ENCODE measurements at places on chromosomes 12 and 14.

- no peak for DNase-seq
Observed at GRCh38 chr12:118455327-118455726, 79.0 kb downstream of the SUDS3 start.

DNA sequence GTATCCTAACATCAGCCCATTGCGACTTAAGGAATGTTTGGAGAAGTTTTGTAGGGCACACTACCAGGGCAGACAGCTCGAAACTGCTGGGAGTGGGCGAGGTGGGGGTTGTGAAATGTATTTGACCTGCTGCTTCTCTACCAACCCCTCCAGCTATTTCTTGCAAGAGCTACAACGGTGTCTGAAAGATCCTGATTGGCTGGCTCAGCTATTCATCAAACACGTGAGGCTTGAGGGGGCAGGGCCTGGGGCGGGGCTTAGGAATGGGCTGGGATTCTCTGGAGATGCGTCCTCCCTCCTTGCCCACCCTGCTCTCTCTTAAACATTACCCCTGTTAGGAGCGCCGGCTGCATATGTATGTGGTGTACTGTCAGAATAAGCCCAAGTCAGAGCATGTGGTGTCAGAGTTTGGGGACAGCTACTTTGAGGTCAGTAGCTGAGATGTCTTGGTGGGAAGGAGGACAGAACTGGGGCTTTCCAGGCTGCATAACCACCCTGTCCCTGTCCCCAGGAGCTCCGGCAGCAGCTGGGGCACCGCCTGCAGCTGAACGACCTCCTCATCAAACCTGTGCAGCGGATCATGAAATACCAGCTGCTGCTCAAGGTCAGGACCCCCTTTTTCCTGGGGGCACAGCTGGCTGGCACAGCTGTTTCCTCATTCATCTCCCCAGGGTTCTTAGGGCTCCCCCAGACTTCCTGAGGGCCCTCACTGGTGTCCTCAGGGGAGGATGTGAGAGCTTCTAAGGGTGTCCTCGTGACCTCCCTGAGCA is 3.1 kb downstream of the ARHGEF25 start:
- DNase-seq, result no peak

DNA sequence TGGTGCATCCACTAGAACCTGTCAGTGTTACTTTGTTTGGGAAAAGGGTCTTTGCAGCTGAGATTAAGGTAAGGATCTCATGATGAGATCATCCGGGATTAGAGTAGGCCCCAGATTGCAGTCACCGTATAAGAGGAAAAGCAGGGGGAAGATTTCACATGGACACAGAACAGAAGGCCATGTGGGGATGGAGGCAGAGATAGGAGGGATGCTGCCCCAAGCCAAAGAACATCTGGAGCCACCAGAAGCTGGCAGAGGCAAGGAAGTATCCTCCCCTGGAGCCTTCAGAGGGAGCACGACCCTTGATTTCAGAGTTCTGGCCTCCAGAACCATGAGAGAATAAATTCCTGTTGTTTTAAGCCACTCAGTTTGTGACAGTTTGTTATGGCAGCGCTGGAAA is 39.6 kb downstream of the CMKLR1 start:
- no peak for DNase-seq

DNA sequence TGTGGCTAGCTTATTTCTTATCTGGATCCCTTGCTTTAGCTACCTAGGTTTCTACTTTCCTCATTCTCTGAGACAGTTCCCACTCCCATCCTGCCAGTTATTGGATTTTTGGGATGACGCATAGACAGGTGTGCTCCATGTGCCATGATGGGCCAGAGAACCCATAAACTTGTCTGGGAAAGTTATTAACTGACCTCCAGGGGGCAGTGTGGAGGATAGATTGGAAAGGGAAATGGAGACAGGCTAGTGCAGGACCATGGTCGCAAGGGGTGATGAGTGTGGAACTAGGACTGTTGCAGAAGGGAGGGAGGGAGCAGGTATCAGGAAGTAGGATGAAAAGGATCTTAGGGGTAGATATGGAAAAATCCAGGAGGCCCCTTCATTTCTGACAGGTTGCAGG is 80.3 kb downstream of the ESRRB start:
- peak; percentile 8 for DNase-seq

- DNase-seq, result no peak
Observed at GRCh38 chr12:132413931-132414588, 75.9 kb upstream of the FBRSL1 start.

DNA sequence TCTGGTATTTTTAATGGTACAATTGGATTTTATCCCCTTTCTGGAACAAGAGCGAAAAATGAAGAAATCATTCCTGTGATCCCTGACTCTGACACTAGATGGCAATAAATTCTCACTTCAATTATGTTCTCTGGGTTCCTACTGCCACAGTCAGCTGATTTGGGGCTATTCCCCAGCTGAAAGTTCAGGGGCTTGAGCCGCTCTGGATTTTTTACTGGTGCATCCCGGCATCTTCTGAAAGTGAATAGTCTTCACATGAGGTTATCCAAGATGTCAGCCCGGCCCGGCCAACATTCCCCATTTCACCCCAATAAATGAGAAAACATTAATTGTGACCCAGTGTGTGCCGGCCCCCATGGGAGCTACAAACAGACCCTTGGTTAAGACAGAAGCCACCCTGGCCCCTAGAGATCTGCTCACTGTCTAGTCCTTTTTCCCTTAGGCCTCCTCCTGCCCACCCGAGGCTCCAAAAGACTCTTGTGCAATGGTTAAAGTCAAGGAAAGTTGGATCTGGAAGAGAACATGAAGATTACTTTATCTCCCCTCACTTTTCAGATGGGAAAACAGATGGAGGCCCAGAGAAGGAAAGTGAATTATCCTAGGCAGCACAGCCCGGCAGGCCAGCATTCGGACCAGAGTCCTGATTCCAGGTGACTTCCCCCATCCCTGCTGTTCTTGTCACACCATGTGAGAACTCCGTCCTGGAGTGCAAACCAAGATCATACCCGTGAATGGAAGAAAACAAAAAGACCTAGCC is 20.8 kb downstream of the CKAP4 start:
- DNase-seq, result peak; percentile 65

DNA sequence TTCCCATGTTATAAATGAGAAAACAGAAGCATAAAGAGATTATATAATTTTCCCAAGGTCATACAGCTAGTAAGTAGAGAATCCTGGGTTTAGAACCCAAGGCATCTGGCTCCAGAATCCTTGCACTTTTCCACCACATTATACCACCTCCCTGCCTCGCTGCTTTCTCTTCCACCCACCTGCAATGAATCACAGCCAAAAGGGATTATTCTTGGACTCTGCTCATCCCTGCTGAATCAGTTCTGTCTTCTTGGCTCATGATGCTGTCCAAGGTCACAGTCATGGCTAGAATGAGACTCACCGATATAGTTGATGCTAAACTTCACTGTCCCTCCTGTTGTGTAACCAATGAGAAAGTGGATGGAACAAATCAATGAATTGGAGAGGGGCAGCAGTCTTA is 356.6 kb downstream of the FUT8 start:
- no peak for DNase-seq

DNA sequence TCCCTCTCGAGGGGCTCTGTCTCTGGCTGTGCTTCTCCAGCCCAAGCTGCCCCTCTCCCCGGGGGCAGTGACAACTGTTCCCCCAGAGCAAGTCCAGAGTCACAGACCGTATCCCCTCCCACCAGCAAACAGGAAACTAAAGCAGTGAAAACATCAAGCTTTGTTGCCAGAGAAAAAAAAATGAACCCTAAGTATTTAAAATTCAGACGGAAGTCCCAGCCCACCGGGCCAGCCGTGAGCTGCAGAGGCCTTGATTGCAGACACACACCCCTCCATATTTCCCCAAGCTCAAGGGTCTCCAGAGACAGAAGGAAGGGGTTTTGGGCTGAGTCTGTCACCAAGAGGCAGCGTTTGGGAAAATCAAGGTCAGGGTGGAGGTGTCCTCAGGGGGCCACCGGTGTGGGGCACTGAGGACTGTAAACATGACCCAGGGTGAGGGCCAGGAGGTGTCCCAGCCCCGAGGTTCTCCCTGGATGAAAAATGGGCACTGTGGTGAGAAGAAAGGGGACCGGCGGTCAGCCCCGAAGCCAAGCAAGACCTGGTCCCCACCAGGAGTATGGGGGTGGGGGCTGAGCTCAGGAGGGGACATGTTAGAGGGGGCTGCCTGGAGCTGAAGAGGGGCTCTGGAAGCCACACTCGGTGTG is 7.7 kb downstream of the PHETA1 start:
- DNase-seq, result no peak

- no peak for DNase-seq
Observed at GRCh38 chr12:15541996-15542631, 219.8 kb downstream of the PTPRO start.

- no peak for DNase-seq
Observed at GRCh38 chr14:85057221-85057620, 472.7 kb upstream of the FLRT2 start.

GRCh38 chr12:69102856-69103255 is 136.5 kb upstream of the CPSF6 start:
- DNase-seq, result no peak

DNA sequence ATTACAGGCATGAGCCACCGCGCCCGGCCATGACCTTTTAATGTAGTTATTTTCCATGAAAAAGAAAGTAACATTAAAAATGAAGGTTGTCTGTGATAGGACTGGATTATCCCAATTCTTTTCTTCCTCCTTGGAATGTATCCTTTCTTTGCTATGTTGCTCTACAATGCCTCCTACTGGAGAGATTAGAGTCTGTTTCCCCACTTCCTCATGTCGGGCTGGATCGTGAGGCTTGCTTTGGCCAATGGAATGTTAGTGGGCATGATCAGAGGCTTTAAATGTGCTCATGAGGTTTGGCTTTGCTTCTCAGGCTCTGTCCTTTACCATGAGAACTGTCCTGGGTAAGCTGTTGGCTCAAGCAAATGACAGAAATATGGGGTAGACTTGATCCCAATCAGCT is 34.7 kb upstream of the SOCS2 start:
- no peak for DNase-seq
